ENCODE measurements at places on chromosomes 16 and 17.

GRCh38 chr17:62868723-62869122 is 60.6 kb upstream of the MARCHF10 start:
- no peak for DNase-seq

- DNase-seq, result no peak
Observed at GRCh38 chr17:36599546-36600250, 1.7 kb upstream of the MRM1 start.

- DNase-seq, result no peak
Observed at GRCh38 chr16:81558444-81559175, 114.0 kb downstream of the CMIP start.

GRCh38 chr16:86126891-86127290 is 227.9 kb downstream of the IRF8 start:
- DNase-seq, result no peak

- DNase-seq, result peak; percentile 38
Observed at GRCh38 chr16:67719778-67720144, 645 bp upstream of the GFOD2 start.

GRCh38 chr17:41009301-41009760 is 403 bp upstream of the KRTAP3-1 start:
- DNase-seq, result no peak

DNA sequence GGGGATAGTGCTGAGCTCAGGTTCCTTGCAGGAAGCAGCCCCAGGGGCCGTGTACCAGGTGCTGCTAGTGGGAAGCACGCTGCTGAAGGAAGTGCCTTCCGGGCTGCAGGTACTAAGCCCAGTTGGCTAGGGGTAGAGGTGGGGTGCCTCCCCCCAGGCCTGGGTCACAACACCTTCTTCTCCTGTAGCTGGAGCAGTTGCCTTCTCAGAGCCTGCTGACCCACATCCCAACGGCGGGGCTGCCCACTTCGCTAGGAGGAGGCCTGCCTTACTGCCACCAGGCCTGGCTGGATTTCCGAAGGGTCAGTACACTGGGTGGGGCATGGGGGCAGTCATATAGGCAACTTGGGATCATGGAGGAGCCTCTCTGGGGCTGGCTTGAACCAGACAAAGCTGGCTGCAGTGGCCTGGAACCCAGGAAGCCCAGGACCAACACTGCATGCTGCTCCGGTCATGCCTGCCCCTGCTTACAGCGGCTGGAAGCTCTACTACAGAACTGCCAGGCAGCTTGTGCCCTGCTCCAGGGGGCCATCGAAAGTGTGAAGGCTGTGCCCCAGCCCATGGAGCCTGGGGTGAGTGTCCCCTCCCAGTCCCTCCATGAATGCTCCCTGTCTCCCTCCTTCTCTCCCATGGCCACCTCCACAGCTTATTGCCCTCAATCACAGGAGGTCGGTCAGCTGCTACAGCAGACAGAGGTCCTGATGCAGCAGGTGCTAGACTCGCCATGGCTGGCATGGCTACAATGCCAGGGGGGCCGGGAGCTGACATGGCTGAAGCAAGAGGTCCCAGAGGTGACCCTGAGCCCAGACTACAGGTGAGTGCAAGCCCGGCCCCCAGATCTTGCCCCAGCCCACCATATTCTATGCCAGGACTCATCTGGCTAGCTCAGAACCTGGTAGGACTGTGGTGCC is 2.5 kb downstream of the PLEKHG4 start:
- DNase-seq, result peak; percentile 9

DNA sequence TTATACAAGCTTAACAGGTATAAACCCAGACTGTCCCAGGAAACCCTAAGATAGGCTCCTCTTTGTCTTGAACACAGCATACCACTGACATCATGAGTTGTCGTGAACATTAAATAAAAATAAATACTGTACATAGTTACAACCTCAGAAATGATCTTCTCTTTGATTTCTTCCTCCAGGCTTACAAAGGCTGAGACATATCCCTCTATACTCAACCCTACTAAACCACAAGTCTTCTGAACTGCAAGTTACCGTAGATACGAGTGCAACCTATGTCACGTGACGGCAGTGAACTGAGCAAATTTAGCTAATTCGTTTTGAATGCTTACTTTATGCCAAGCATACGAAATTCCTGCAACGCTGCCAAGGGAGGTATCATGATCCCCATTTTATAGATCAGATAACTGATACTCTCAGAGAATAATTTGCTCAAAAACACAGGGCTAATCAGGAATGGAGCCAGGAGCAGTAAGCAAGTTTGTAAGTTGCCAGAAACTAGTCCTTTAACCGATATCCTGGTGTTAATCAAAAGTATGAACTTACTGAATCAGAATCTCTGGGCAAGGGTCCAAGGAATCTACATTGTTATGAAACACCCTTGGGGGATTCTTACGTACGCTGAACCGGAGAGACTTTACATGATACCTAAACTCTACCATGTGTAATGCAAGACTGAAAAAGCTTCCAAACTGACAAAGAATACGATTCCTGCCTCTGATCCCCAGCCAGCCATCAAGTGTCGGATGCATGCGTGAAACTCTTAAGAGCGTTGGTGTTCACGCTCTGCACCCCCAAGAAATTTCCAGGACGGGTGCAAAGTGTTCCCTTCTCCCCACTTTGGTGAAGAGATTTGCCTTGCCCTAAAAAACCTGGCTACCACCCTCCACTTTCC is 106.2 kb downstream of the XYLT1 start:
- DNase-seq, result no peak

- DNase-seq, result no peak
Observed at GRCh38 chr17:47895347-47895855, 635 bp upstream of the SP2 start.

GRCh38 chr17:2965621-2966595 is 97.5 kb downstream of the OR1D5 start:
- no peak for DNase-seq

GRCh38 chr17:27199948-27200347 is 94.0 kb upstream of the WSB1 start:
- no peak for DNase-seq

- no peak for DNase-seq
Observed at GRCh38 chr16:5907544-5907943, 809.9 kb upstream of the EEF2KMT start.
